Lower leg skin (tissue), 4 donors: ENCODE measurements at places on chromosomes 3 and 15. TPM values are rescaled to one million over a fixed set of nuclear protein-coding genes. Genes with fewer than 3 reads are reported as not detected.

- peak; percentile 66 for DNase-seq
Observed at GRCh38 chr15:89648106-89649012, 6.9 kb downstream of the KIF7 start.

DNA sequence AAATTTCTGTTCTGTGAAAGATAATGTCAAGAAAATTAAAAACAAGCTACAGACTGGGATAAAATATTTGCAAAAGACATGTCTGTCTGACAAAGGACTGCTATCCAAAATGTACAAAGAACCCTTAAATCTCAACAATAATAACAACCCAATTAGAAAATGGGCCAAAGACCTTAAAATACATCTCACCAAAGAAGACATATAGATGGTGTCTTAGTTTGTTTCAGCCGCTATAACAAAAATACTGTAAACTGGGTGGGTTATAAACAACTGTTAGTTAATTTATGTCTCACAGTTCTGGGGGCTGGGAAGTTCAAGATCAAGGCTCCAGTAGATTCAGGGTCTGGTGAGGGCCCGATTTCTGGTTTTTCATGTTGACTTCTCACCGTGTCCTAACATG lies 106.2 kb upstream of the AGTR1 start:
- no peak for DNase-seq

- DNase-seq, result no peak
Observed at GRCh38 chr3:53311882-53312281, 35.5 kb downstream of the DCP1A start.

DNA sequence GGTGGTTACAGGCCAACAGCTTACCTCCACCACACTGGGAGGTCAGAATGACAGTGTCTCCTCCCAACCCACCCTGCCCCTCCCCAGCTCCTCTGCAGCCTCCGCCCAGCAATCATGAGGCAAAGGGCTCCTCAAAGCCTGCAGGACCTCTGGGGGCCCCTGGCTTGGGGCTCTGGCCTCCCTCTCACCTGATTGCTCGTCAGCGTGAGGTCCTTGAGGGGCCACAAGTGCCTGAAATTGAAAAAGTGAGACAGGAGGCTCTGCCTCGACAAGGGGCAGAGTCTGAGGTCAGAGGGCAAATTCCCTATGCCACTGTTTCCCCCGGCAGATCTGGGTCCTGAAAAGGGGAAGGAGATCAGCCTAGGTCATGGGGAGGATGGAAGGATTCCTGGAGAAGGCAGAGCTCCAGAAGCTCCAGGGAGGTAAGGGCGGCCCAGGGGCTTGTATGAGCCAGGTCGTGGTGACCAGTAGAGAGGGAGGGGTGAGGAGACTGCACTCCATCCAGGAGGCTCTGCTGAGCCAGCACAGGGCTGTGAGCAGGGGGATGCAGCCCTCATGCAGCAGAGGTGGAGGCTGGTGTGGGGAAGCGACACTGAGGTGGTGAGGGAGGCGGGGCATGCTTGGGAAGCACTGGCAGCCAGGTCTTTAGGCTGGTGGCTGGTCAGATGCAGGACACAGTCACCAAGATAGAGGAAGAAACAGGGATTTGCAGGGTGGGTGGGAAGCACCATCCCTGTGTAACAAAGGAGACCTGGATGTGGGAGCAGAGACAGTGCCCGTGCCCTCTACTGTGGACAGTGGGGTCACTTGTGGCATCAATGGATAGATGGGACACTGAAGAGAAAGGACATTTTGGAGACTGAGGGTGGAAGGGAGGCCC lies 20.1 kb downstream of the ALS2CL start:
- DNase-seq, result no peak

DNA sequence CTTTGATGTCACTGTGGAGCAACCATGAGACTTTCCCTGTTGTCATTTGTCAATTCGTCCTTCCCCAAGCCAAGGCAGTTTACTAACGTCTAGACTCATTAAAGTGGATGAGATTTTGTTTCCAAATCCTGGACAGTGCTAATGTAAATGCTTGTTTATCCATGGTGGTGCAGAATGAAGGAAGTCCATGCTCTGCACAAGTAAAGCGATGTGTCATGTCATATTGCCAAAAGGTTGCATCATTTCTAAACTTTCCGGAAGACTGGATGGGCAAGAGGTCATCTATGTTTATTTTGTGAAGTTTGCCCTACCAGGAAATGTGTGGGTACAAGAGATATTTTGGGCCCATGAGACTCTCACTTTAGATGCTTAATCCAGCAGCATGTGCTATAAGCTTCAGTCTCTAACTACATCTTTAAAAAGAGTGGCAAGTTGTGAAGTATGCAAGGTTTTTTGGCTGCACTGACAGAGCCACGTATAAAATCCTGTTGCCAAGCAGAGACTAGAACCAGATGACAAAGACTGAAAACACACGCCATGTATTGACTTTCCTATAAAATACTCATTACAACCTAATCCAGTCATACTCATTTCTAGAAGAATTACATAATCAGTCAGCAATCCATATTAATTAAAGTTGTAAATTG lies 72.1 kb upstream of the FNDC3B start:
- no peak for DNase-seq

DNA sequence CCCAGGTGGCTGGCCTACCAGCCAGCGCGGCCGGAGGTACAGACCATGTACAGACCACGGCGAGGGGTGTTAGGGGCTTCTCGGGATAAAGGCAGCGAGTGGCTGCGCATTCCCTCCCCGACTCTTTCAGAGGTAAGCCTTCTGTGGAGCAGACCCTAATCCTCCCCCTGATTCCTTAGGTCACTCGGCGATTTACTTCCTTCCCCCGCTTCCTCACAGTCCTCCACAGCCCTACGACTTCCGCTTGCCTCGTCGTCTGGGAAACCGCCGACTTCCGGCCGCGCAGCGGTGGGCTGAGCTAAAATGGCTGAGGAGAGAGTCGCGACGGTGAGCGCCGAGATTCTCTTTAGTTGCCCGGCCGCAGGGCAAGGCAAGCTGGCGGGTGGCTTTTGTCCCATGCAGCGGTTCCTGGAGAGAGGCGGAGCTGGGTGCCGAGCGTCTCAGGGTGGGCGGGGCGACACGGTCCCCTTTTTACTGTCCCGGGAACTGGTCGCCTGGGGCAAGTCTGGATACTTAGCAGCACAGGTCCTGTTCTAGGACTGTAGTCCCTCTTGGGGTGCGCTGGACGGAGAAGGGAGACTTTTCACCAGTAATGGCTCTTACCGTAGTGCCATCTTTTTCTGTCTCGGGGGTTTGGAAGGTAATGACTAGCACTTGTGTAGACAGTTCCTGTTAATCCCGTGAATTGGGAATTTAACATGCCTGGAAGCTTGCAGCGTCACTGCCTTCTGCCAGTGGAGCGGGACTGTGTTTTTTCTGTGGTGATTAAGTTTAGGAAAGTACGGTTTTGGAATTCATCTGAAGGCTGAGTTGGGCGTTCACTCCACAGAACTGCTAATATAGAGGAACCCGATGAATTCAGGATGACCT lies at the start of the genes BBS4 and HIGD2B:
TSS of gene BBS4 (plus strand) at position 283 of the 870 bp plus-strand sequence. CDS start at position 304, 21 bp downstream.
TSS of gene HIGD2B (minus strand) at position 258 of the 870 bp plus-strand sequence. CDS start 9,808 bp downstream, outside the sequence.
- DNase-seq, result peak; percentile 82

GRCh38 chr3:46098319-46098761 lies 71.1 kb upstream of the XCR1 start:
- DNase-seq, result no peak

DNA sequence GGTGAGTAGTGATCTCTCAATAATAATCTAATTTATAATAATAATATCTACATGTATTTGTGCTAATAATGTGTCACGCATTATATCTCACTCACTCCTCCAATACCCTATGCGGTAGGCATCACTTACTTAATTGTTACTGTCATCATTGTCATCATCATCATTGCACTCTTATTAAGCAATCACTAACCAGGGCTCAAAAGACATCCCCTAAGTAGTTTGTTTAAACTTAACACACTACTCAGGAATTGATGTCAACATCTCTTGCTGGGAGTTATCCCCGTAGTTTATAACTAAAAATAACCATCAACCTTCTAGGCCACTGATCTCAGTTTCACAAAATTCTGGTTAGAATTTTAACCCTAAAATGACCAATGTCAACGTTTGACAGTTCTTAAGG lies 56.8 kb upstream of the ICE2 start:
- no peak for DNase-seq

DNA sequence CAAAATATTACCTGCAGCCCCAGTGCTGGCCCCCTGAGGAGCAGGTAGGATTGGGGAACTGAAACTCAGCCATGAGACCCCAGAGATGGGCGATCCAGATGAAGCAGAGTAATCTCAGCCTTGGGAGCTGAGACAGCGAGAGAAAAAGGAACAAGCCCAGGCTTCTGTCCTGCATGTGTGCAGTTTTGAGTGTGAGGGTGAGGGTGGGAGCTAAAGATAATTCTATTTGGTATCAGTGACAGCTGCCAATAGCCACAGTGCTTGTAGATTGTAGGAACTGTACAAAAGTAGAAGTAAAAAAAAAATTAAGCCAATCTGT lies 5.9 kb downstream of the ATP8B4 start:
- DNase-seq, result no peak

GRCh38 chr15:72227192-72227586 lies 3.8 kb downstream of the PKM start:
- DNase-seq, result no peak

DNA sequence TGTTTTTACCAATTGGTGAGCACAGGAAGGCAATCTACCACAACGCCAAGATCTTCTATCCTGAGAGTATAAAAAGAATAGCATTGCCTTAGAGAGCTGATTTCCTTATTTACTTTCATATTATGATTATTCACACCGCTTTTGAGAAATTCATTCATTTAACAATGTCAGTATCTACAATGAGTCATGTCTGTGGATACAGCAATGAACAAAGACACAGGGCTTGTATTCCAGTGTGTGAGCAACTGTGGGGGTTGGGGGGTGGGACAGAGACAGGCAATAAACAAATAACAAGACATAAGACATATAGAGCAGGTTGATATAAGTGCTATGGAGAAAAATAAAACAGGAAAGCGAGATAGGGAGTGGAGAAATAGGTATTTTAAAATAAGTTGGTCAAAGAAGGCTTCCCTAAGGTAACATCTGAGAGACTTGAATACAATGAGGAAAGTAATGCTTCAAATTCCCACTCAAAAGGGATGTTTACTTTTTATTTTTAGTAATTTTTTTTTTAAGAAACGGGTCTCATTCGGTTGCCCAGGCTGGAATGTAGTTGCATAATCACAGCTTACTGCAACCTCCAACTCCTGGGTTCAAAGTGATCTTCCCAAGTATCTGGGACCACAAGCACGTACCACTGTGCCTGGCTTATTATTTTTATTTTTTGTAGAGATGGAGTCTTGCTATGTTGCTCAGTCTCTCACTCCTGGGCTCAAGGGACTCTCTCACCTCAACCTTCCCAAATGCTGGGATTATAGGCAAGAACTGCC lies 45.7 kb downstream of the PGBD4 start:
- no peak for DNase-seq

DNA sequence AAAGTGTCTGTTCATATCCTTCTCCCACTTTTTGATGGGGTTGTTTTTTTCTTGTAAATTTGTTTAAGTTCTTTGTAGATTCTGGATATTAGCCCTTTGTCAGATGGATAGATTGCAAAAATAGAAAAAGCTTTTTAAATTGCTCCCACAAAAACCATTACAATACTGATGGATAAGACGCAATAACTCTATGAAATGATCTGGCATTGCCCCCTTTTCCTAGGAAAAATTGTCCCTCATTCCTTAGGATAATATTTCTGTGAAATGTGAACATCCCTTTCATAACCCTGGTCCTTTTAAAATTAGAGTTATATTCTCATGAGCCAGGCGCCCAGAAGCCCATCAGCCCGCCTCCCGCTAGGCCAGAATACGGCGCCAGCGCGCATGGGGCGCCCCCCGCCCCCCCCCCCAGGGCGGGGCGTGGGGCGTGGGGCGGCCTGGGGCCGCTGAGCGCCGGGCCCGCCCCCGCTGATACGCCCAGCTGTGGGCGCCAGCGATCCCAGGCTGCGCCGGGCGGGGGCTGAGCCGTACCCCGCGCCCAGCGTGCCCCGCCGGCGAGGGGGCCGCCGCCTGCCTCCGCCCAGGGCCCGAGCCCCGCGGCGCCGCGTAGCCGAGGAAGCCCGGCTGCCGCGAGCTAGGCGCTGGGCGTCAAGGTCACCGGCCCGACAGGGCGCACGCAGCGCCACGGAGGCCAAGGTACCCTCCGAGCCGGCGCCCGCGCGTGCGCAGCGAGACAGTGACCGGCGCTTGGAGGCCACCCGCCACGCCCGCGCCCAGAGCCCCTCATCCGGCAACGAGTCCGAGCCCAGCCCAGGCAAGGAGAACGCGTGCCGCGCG lies 11.1 kb upstream of the ROPN1B start:
- no peak for DNase-seq

DNA sequence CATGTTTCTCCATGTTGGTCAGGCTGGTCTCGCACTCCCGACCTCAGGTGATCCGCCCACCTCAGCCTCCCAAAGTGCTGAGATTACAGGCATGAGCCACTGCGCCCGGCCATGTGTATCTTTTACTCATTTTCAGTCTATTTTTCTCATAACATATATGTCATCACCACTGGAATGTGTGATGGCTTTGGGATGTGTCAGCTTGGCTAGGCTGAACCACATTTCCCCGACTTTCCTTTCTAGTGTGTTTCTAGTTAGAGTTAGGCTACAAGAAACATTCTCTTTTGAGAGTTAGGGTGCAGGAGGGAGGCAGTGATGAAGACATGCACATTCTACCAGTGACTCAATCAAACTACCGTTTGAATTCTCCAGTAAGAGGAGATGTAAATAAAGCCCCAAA lies 444.9 kb upstream of the THBS1 start:
- no peak for DNase-seq

Gene FOXL2
- total RNA-seq, result not detected

Gene HIGD2B
- total RNA-seq, result not detected

Gene ALAS1
- 26.5 TPM for total RNA-seq

Gene SAMD7
- not detected for total RNA-seq

Gene PCSK6
- 25.7 TPM for total RNA-seq
